ENCODE measurements at places on chromosomes 7 and 10.

GRCh38 chr10:69045441-69046300 is 42.2 kb upstream of the SRGN start:
- peak; percentile 81 for DNase-seq

- peak; percentile 94 for DNase-seq
Observed at GRCh38 chr7:79933144-79933543, 201.5 kb upstream of the GNAI1 start.

- peak; percentile 69 for DNase-seq
Observed at GRCh38 chr10:17737027-17737965, 14.7 kb upstream of the TMEM236 start.

GRCh38 chr10:113922787-113923570 is 68.5 kb downstream of the NHLRC2 start:
- DNase-seq, result no peak

DNA sequence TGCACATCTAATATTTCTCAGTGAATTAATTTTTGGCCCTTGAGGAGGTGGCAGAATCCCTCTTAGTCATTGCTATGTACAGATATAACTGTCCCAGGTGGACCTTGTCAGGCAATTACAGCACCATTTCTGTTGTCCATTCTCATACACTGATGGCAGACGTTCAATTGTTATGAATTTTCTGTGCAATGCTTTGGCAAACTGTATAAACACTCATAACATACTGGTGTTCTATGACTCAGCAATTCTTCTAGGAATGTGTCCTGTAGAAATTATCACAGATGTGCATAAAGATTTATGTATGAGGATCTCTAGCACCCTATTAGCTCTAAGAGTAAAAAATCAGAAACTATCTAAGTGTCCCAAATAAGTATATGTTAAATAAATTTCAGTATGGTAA is 80.8 kb downstream of the DNAJB9 start:
- DNase-seq, result peak; percentile 81

- DNase-seq, result peak; percentile 21
Observed at GRCh38 chr7:42380401-42380800, 143.4 kb upstream of the GLI3 start.

DNA sequence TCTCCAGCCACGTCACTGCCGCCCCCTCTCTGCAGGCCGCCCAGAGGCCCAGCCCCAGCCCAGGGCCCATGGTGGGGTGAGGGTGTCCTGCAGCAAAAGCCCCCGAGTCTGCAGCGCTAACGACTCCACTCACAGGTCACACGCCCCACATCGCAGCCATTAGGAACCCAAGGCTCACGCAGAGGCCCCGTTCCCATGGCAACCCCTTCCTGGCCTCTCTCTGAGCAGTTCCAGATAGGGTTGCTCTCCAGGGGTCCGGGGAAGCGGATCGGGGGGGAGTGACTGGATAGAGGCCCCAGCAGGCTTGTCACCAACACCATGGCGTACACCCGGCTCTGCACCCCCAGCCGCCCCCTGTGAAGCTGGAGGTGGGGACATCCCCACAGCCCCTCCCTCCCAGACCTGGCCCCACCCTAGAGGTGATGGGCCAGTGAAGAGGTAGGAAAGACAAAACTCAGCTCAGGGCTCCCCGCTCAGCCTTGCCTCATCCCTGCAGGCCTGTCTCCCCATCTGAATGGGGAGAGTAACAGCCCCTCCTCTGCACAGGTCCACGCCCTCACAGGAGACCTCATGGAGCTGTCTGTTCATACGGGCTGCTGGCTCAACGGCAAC is 41.2 kb downstream of the TNRC18 start:
- DNase-seq, result peak; percentile 81

GRCh38 chr7:144416341-144416740 is 12.8 kb upstream of the NOBOX start:
- DNase-seq, result no peak

DNA sequence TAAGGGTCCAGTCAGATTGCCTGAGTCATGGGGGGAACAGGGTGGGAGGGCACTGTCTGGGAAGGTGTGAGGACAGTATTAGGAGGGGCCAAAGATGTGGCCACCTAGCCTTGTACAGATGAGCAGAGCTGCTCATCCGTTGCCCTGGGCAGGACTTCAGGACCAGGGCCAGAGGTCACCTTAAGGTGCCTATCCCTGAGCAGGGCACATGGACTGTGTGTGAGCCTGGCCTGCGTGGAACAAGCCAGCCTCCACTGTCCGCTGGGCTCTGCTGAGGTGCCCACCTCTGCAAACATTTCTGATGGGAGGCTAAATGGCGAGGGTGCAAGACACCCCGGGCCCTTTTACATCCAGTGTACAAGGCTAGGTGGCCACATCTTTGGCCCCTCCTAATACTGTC is 3.4 kb upstream of the OPN1SW start:
- DNase-seq, result no peak
